ENCODE measurements at places on chromosomes 2 and 18.

- no peak for DNase-seq
Observed at GRCh38 chr18:45320724-45321123, 294.6 kb upstream of the SLC14A2 start.

DNA sequence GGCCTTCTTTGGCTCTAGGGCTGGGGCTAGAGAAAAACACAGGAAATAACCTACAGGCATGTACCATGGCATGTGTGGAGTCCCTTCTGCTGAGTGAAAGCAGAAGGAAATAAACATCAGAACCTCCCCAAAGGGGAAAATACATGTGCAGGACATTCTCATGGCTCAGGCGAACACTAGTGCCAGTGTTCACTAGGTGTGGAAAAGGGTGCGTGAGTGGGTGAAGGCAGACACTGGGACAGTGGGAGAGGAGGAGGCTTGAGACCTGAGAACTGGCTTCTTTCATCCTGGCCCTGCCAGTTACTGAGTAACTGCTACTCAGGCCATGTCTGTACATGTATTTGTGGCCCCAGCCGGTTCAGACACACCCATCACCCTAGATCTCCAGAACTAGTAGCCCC lies 268.2 kb downstream of the PRKCE start:
- DNase-seq = no peak

GRCh38 chr18:41999751-42000150 lies 44.7 kb downstream of the PIK3C3 start:
- no peak for DNase-seq

DNA sequence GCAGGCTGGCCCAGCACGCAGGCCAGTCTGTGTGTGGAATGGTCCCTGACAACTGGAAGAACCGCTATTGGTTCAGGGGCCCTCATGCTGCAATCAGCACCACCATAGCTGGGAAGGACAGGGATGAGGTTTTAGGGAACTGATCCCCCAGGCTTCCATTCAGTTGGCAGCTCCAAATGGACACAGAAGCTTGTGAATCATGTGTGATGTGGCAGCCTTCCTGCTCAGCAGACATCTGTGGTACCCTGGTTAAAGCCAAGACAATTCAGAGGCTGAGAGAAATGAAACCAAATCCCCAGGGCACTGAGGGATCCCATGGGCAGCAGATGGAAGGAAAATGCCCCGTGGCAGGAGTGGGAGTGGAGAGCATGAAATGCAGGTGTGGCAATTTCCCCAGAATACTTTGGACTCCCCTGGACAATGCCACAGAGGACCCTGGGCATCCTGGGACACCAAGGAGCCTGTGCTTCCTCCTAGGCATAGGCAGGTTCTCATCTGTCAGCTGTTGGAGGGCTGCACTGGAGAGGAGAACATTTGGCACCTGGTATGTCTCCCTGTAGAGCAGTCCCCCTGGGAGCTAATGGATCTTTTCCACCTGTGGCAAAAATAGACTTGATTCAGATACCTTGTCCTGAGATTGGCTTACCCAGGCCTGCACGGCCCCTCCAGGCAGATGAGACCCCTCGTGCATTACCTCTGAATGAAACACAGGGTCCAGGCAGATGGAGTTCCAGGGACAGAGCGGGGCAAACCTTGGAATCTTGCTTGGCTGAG lies 162.2 kb upstream of the BCL2L11 start:
- no peak for DNase-seq

GRCh38 chr2:223764796-223765195 lies 72.6 kb downstream of the AP1S3 start:
- no peak for DNase-seq

- no peak for DNase-seq
Observed at GRCh38 chr2:231666171-231667095, 41.9 kb upstream of the PTMA start.

DNA sequence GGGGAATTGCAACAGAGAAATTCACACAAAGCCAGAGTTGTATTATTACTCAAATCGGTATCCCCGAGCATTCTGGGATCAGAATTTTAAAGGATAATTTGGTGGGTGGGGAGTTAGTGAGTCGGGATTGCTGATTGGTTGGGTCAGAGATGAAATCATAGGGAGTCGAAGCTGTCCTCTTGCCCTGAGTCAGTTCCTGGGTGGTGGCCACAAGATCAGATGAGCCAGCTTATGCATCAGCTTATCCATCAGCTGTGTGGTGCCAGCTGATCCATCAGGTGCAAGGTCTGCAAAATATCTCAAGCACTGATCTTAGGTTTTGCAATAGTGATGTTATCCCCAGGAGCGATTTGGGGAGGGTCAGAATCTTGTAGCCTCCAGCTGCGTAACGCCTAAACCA lies 34.3 kb upstream of the ITM2C start:
- DNase-seq = peak; percentile 42

- no peak for DNase-seq
Observed at GRCh38 chr2:202681688-202682205, 47.0 kb downstream of the FAM117B start.

DNA sequence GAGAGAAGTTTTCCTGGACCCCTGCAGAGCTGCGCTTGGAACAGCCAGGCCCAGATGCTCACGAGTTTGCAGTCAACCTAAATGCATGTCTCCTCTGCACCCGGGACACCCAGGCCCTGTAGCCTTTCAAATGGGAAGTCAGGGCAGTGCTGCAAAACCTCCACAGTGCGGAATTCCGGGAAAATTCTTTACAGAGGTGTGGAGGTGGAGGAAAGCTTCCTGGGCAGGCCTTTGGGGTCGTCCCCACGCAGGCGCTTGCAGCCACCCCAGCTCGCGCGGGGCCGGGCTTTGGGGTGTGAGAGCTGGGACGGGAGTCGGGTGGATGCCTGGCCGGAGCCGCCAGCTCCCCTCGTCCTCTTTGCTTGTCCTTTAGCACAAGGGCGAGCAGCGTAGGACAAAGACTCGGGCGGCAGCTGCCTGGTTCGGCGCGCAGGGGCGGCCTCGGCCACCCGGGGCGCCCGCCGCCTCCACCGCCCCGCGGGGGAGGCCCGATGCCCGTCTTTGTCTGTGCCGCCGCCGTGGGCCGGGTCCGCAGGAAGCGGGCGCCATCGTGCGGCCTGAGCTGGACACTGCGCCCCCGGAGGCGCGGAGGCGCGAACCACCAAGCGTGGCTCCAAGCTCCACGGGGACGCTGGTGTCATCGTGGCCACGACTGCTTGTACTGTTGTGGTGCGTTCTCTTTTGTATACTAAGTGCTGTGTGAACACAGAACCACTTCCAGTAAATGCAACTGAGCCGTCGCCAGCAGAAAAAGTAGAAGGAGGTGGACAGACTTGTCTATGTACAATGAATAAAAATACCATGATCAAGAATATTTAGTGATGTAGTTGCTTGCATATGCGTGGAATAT lies 28.2 kb upstream of the BCL11A start:
- DNase-seq = peak; percentile 78

- DNase-seq = no peak
Observed at GRCh38 chr2:240959214-240959940, 39.0 kb upstream of the SNED1 start.

- no peak for DNase-seq
Observed at GRCh38 chr2:44087714-44088092, 81.0 kb upstream of the PPM1B start.

DNA sequence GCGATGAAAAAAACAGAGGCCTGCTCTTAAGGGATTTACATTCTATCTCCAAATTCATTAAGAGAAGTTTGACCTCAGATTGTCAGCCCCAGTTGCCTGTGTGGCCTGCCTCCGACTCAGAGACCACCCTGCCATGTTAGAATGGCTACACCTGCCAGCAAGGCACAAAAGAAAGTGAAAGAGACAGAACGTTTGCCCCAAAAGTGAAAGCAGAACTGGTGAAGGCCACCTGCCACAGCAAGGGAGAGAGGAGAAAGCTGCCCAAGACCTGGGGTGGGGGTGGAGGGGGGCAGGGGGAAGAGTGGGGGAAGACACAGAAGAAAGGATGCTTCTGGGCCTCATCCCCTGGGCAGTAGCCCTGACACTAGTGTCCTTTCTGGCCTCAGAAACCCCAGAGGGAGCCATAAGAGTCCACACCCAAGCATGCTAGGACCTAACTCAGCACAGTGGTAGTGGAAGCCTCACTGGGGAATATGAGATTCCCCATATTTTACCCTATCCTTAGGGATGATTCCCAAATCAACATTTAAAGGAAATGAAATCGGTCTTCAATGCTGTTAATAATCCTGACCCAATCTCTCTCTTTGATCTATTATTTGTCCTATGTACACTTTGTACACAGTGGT lies 389.7 kb downstream of the TXNL1 start:
- no peak for DNase-seq

- DNase-seq = peak; percentile 59
Observed at GRCh38 chr18:62717169-62717924, 2.0 kb downstream of the PHLPP1 start.
